ENCODE measurements at places on chromosomes 4 and X.

GRCh38 chr4:98928131-98928504 lies 815 bp downstream of the EIF4E start:
- peak; percentile 43 for DNase-seq

DNA sequence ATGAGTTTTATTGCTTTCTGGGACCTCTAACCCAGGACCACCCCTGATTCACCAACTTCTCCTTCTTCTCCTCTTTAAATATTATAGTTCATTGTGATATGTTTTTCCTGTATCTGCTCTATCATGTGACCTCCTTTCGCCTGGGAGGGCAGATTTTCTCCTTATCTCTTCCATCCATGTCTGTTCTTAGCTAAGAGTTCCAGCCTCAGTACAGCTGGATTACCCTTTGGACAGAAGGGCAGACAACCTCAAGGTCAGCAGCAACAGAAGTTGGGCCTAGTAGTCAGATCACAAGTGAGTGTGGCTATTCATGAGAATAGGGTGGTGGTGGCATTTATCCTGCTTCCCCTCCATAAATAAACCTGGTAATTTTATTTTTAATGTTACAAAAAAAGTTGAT lies 5.7 kb upstream of the XK start:
- no peak for DNase-seq

- peak; percentile 48 for DNase-seq
Observed at GRCh38 chr4:142707401-142707800, 138.7 kb downstream of the INPP4B start.

- no peak for DNase-seq
Observed at GRCh38 chr4:10111067-10111801, 5.4 kb downstream of the WDR1 start.

- no peak for DNase-seq
Observed at GRCh38 chr4:8615366-8615765, 22.8 kb downstream of the CPZ start.

- no peak for DNase-seq
Observed at GRCh38 chrX:13891377-13892140, 74.7 kb upstream of the GPM6B start.

- no peak for DNase-seq
Observed at GRCh38 chr4:6392407-6392806, 80.0 kb downstream of the PPP2R2C start.

- DNase-seq = no peak
Observed at GRCh38 chr4:20443015-20443805, 191.5 kb downstream of the SLIT2 start.

GRCh38 chr4:43357252-43357974 lies 464.9 kb downstream of the GRXCR1 start:
- no peak for DNase-seq

- DNase-seq = no peak
Observed at GRCh38 chrX:53281321-53281822, at the start of gene IQSEC2. Gene IQSEC2 (minus strand): TSS chrX:53281584.

GRCh38 chrX:133849676-133850075 lies 135.7 kb downstream of the GPC3 start:
- DNase-seq = no peak

DNA sequence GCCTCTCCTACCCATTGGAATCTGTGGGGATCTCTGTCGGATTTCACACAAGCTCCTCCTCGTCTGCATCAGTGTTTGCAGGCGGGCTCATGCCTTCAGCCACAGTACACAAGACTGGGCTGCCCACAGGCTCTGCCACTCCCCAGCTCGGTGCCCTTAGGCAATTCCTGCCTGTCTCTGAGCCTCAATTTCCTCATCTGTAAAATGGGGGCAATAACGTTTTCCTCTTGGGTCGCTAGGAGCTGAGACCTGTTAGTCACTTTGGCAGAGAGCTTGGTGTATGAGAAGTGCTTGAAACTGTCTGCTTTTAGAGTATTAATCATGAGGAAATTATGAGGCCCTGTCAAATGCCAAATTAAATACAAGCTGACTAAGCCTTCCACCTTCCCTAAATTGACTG lies 27.6 kb upstream of the MSX1 start:
- DNase-seq = no peak

- DNase-seq = no peak
Observed at GRCh38 chr4:37881811-37882210, 9.1 kb upstream of the TBC1D1 start.

GRCh38 chr4:183563874-183564273 lies 59.0 kb downstream of the ING2 start:
- no peak for DNase-seq

- no peak for DNase-seq
Observed at GRCh38 chrX:68121371-68121770, 311.9 kb downstream of the OPHN1 start.

- DNase-seq = no peak
Observed at GRCh38 chr4:21954916-21955315, 6.3 kb upstream of the KCNIP4 start.

DNA sequence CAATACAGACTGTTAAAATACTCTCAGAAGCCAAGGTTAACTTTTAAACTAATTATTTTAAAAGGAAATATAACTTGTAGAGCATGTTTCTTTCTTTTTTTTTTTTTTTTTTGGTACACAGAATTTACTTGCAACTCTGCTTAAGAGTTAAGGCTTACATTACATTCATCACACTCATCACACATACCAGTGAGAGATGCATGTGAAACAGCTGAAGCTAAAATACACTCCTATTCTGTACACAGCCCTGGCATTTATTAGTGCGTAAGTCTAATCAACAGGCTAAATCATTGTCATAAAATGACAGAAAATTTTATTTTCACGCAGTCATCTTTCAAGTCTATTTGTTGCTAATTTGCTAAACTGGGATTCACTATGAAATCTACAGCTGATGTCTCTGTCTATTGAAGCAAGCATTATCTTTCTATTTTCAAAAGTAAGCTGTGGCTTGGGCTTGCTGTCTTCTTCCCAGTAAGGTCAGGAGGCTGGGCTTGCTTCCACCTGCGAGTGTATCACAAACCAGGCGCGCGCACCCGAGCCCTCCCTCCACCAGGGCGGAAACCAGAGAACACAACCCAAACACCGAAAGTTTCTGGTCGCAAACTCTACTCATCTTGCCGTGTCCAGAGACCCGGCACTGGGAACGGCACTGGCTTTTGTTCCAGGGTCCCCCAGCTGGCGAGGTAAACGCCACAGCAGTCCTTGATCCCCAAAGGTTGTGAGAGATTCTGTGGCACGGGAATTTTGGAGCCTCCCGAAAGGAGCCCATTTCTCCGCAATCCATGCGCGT lies 3.9 kb downstream of the MAML3 start:
- peak; percentile 72 for DNase-seq

DNA sequence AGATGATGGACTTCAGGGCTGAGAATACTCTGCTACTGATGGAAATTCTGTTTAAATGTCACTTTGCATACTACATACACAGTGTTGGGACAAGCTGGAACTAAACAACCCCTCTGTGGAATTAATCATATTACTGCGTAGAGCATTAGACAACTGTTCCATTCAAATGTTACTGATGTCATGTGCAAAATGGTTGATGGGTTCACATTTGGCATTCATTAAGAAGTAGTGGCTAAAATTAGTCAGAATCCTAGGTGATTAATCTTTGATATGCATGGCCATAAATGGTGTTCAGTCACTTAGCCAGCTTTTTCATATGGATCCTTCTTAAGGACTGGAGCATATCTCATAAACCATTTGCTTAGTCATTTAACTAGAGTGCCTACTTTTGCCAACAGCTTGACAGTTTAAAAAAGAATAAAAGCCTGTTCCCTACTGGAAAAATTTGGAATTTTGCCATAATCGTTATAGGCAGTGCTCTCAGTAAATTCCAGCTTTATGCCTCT lies 105.2 kb downstream of the RNF150 start:
- DNase-seq = no peak

- no peak for DNase-seq
Observed at GRCh38 chrX:101677028-101677427, 17.4 kb upstream of the ARMCX2 start.

DNA sequence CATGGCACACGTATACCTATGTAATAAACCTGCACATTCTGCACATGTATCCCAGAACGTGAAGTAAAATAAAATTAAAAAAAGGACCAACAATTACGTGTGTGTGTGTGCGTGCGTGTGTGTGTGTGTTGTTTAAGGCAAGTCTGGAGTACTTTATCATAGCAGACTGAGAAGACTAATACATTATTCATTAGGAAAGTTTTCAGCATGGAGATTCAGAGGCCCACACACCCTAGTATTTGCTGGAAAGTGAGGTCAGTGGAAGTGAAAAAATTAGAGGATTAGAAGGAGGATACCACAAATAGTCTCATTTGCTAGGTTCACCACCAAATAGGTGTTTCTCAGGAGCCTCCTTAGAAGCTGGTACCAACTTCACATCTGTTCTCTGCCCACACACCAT lies 457.1 kb upstream of the CPEB2 start:
- DNase-seq = no peak

GRCh38 chr4:25670991-25671390 lies 15.3 kb downstream of the SLC34A2 start:
- DNase-seq = no peak

- no peak for DNase-seq
Observed at GRCh38 chrX:17747692-17748091, 10.4 kb downstream of the SCML1 start.

- no peak for DNase-seq
Observed at GRCh38 chrX:126551306-126551705, 1.3 kb downstream of the DCAF12L1 start.

DNA sequence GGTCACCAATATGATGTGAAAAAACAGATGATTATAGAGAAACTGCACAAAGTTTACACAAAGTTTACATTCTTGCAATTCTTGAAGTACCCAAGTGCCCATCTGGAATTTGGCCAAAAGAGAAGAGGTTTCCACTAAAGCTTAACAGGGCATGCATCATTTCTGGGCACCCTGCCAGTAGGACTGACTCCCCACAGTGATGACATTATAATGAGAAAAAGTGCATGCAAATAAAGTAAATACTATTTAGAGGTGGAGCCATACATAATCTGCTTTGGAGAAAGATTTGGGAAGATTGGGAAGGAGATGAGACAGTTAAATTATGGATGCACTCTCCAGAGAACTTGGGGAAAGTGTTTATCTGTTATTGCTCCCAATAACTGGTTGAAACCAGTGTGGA lies 93.7 kb upstream of the TRPC3 start:
- DNase-seq = no peak

DNA sequence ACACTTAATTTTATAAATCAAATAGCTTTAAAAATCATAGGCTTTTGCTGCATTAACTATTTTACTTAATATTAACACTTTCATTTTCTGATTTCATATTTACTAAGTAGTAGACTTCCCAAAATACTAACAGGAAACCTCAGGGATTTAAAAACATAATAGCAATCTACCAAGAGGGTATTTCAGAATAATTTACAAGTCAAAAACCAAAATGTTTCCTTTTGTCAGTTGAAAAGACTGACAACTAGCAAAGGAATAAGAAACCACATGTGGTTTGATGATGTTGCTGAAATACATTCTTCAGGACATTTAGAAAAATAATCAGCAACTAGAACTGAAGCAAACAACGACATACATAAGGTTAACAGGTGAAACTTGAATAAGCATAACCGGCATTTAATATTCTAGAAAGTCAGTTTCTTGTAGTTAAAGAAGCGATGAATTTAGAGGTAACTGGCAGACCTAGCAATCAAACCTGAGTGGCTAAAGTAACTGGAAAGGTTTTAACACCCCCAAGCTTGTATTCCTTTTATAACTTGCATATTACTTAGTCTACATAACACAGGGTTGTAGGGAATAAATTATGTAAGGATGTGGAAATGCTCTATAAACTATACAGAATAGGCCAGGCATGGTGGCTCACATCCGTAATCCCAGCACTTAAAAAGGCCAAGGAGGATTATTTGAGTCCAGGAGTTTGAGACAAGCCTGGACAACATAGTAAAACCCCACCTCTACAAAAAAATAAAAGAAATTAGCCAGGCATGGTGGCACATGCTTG lies 40.0 kb downstream of the DHX15 start:
- no peak for DNase-seq

GRCh38 chr4:45569619-45570018 lies 554.2 kb downstream of the GABRG1 start:
- DNase-seq = no peak

DNA sequence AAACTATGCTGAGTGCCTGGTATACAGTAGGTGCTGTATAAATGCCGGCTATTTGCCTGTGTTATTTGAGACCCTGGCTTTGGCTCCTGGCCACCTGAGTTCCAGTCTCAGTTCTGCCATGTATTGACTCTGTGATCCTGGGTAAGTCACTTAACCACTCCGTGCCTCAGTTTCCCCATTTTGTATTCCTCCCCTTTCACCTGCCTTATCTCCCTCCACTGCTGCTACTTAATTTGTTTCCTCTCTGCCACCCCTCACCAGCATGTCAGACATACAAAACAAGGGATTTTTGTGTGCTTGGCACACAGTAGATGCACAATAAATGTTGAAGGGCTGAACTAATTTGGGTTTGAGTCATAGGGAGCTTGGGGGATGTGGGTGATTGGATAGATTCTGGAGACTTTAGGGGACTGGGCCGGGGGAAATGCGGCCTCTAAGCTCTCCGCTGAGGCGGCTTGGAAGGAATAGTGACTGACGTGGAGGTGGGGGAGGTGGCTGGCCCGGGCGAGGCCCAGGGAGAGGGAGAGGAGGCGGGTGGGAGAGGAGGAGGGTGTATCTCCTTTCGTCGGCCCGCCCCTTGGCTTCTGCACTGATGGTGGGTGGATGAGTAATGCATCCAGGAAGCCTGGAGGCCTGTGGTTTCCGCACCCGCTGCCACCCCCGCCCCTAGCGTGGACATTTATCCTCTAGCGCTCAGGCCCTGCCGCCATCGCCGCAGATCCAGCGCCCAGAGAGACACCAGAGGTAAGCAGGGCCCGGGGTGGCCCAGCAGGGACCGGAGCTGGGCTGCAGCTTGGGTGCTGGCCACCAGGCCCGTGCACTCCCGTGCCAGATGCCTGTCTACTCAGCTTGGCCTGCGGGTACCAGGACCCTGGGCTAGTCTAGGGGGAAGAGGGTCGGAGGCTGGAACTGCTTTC lies at the start of gene TIMP1:
Gene TIMP1 (plus strand): TSS at position 706 of the 917 bp plus-strand sequence. CDS start 980 bp downstream, outside the sequence.
- DNase-seq = peak; percentile 82

DNA sequence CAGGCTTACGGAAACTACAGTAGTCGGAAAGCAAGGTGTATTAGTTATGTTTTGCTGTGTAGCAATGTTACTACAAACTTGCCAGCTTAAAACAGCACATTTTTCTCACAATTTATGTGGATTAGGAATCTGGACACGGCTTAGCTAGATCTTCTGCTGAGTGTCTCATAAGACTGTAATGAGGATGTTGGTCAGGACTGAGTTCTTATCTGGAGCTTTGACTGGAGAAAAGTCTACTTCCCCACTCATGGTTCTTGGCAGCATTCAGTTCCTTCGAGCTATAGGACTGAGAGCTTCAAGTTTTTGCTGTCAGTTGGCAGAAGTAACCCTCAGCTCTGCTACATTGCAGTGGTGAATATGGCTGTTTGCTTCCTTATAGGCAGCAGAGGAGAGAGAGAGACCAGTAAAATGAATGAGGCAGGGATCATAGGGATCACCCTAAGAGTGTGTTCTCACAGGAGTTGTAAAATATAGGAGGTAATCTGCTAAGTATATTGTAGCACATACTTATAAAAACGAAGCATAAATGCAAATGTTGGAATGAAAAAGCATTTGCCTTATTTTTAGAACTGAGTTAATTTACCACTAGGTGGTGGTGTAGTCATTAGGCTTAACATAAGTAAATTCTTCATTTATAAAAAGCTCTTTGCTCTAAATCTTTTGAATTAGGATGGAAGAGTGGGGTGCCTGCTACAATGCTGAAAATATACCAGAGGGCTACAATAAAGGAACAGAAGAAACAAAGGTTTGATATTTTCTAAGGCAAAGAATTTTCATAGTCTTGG lies 38.6 kb downstream of the ALG13 start:
- DNase-seq = no peak
